ENCODE measurements at places on chromosomes 5 and 9. TPM values are rescaled to one million over a fixed set of nuclear protein-coding genes. Genes with fewer than 3 reads are reported as not detected.

The TMEM141 gene
- total RNA-seq: 18.7 TPM

The ARID3C gene
- total RNA-seq: 0.29 TPM

The PCSK1 gene
- total RNA-seq: not detected

The SEMA4D gene
- total RNA-seq: 182 TPM

The NSG2 gene
- total RNA-seq: not detected

The IL5 gene
- total RNA-seq: 2.1 TPM

- no peak for DNase-seq
Observed at GRCh38 chr5:154325566-154325965, 120.2 kb upstream of the SAP30L start.

DNA sequence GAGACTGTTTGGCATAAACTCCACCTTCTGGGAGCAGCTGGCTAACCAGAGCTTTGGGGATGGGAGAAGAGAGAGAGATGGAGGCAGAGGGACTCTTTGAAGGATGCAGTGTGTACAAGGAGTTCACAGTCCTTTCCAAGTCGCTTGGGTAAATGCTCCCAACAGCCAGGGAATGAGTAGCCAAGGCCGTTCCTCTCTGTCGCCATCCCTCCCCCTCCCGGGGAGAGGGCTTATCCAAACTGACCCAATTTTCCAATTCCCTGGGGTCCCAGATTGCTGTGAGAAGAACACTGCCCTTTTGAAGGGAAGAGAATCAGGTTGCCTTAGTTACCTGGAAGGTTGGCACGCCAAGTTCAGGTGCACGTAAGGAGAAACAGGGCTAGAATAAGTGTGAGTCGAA, 7.9 kb downstream of the WWC1 start:
- DNase-seq: no peak

DNA sequence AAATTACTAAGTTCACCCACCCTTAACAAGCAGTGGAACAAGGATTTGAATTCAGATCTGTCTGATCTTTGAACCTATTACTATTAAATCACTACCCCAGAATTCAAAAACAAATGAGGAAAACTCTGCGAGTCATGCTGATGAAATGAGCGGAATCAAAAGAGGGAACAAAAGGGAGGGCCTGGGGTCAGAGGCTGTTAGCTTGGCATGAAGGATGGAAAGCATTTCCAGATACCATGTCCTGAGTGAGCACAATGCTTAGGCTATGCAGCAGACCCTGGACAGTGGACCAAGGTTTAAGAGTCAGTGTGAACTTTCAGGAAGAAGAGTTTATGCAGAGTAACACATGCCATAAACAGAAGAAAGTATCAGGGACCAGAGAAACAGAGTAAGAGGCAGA, 30.5 kb downstream of the GRIA1 start:
- no peak for DNase-seq

DNA sequence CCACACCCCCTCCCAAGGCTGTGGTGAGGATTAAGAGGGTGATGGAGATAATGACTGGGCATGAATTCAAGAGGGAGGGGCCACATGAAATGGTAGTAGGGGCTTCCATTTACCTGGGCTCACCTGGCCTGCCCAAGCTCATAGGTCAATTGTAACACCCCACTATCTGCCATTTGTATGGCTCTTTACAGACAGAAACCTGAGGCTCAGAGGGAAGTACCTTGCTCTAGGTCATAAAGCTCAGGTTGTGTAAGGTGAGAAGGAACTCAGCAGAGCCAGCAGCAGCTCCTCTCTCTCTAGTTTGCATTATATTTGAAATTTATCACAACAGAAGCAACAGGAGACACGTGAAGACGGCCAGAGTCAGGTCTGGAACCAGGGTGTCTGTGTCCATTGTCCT, 133.4 kb upstream of the ALDH1B1 start:
- DNase-seq: no peak

- no peak for DNase-seq
Observed at GRCh38 chr9:24218656-24219055, 327.0 kb downstream of the IZUMO3 start.

DNA sequence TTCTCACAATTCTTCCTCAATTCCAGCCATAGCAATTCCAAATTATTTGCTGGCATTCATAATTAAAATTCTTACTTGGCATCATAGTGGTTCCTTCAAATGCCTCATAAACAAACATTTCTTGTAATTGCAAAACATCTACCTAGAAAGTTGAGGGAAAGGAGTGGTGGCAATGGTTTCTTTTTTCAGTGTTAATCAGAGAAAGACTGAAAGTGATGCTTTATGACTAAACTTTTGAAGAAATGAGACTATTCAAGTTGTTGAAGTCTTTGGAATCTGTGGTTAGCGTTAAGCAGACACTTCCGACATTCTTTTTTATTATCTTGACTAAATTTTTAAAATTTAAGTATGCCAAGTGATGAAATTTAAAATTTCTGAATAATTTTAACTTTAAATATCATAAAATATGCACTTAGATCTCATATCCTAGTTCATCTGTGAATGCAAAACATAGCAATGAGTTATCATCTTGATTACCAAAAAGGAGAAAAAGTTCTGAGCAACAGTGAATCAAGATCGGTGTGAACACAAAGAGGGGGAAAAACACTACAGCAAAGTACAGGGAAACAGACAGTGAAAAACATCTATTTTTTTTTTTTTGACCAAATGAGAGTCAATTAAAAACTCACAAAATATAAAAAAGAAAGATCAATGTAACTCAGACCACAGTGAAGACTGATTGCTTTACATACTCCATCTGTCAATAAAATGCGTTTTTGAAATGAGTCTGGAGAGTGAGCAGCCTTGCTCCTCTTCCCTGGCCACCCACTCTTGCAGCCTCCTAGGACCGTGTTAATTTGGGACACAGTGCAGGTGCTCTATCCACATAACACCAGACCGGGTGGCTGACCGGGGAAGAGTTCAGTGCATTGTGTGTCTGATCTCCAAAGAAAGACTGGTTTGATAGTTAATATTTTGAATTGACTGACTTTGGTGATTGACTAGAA, 20.6 kb upstream of the IL7R start:
- peak; percentile 33 for DNase-seq

- DNase-seq: no peak
Observed at GRCh38 chr5:97100476-97100875, 41.9 kb downstream of the LIX1 start.

DNA sequence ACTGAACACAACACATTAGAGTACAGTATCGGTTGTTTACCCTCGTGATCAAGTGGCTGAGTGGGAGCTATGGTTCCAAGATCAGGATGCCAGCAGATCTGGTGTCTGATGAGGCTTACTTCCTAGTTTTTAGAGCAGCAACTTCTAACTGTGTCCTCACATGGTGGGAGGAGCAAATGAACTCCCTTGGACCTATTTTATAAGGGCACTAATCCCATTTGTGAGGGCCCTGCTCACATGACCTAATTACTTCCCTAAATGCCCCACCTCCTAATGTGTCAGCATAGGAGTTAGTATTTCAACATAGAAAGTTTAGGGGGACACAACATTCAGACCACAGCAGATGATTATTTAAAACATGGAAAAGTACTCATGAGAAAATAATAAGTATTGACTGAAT, 111.8 kb downstream of the GCNT1 start:
- no peak for DNase-seq

DNA sequence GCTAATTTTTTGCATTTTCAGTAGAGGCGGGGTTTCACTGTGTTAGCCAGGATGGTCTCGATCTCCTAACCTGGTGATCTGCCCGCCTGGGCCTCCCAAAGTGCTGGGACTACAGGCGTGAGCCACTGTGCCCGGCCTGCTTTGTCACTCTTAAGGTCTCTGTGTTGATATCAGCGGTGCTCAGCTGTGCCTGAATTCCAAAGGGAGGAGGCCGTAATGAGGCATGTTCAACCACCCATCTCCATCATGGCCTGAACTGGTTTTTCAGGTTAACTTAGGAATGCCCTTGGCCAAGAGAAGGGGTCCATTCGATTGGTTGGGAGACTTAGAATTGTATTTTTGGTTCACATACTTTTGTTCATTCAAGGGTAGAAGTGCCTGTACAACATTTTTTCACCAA, 22.0 kb downstream of the HSD17B3 start:
- DNase-seq: no peak

- DNase-seq: no peak
Observed at GRCh38 chr9:95107001-95107749, 210.3 kb downstream of the FANCC start.

DNA sequence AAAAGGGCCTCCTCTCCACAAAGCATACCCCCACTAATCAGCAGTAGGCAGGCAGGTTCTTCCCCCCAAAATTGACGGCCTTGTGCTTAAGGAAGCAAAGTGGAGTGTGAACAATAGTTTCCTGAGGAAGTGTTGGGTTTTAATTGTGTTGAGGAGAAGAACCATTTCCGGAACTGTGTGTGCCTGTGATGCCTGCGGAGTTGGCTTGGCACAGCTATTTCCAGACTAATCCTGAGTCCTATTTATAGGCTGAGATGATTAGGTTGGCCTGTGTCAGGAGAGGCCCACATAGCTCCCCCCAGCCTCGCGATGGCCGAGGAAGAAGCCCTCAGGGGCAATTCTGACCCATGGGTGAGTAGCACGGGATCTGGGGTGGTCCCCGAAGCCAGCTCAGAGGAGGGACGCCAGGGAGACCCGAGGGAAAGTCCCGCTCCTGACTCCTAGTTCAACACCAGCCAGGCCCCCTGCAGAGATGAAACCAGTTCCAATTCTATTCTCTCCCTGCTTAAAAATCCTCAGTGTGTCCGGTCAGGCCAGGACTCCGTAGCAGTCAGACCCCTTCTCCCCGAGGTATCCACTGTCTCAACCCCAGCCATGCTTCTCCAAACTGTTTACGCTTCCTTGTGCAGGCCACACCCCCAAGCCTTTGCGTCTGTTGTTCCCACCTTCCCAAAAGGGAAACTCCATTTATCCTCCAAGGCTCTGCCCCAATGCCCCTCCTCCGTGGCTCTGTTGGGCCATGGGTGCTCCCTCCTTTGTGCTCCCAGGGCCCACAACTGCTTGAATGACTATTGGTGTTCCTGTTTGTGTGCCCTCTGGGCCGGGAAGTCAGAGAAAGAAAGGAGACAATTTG, 18.1 kb downstream of the GSN start:
- DNase-seq: no peak

DNA sequence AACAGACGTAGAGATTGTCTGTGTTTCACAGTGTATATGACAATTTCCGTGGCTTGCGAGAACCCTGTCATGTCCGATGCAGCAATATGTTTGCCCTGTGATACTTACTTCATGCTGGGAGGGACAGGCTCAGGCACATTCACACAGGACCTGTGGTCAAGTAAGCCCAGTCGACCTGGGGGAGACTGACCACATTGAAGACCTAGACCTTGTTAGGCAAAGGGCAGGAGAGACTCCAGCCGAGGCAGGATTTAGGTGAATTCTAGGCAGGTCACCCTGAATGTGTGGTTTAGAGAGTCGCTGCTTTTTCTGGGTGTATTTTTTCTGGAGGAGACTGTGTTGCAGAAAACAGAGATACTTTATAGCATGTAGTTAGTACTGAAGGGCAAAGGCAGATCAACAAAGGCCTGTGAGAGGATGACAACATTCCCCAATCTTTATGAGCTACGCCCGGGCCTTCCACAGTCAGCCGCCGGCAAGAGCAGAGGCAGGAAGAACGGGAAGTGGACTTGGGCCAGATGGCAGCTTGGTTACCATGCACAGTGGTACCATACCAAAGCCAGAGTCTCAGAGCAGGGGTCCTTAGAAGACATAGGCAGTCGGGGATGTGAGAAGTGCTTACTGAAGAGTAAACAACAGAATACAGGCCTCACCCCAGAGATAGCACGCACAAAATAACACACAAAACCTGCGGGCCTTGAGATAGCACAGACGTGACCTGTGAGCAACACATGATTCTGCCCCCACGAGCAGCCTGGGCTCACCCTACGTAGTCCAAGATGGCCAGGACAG, 220.7 kb downstream of the CACNA1B start:
- DNase-seq: no peak

- peak; percentile 69 for DNase-seq
Observed at GRCh38 chr9:21031091-21031807, at the start of gene HACD4. Gene HACD4 (minus strand): TSS chr9:21031640. CDS start chr9:21031590, 50 bp downstream.

GRCh38 chr5:132714456-132715307, 22.7 kb downstream of the KIF3A start:
- no peak for DNase-seq
